ENCODE measurements at places on chromosomes 3 and 15.

- no peak for DNase-seq
These were observed 1137.0 kb downstream of the ROBO2 start for GRCh38 chr3:78176869-78177268.

GRCh38 chr3:123105201-123106189 lies 38.7 kb downstream of the PDIA5 start:
- peak; percentile 56 for DNase-seq

GRCh38 chr15:91422797-91423196 lies 322.7 kb downstream of the SV2B start:
- no peak for DNase-seq

DNA sequence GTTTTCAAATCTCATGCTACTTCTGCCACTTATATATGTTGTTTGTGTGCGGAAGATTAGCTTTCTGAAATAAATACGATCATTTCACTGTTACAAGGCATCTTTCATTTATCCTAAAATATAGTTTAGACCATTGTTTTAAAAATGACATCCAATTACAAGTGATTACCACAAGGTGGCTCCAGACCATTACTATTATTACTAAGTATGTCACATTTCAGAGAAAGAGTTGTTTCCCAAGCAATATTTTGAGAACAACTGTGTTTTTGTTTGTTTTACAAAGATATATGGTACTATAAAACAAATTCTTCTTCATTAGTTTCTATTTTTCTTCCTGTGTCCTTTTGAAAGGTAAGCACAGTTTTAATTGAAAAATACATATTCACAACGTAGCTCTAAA lies 136.0 kb upstream of the RAP2B start:
- DNase-seq: peak; percentile 68

- no peak for DNase-seq
These were observed 205.8 kb downstream of the RYR3 start for GRCh38 chr15:33516563-33516962.

- no peak for DNase-seq
These were observed 19.1 kb upstream of the TBC1D21 start for GRCh38 chr15:73854265-73854664.

- DNase-seq: no peak
These were observed 32.4 kb downstream of the TJP1 start for GRCh38 chr15:29789871-29790270.

GRCh38 chr3:151196434-151196833 lies 6.6 kb downstream of the GPR171 start:
- no peak for DNase-seq

DNA sequence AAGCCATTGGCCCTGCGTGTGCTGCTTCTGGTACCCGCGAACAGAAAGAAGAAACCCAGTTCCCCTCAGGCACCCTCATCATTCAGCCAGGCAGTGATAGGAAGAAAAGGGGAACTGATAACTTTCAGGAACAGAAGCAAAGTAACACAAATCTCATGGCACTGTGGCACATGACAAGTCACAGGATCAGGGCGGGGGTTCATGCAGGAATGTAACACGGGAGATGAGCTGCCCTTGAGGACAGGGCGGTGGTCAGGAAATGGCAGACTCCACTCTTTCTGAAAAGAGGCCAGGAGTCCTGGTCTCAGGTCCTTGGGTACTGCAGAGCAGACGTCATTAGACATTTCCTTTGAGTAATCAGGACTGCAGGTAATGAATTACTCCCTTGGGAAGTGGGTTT lies 95.5 kb downstream of the CCNL1 start:
- no peak for DNase-seq

DNA sequence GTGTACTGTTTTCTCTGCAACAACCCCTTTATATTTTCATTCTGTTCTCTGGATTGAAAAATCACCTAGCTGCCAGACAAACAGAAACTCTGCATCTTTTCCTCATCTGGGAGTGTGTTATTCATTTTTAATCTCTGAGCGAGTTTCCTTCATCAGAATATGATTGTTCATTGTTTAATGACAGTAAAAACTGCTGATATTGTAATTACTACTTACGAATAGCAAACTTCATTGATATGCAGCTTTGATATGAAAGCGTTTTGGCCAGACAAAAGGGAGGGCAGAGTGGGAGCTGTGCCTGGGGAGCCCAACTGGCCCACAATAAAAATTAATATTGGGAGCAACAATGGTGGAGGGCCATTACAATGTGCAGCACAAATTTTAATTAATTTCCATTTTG lies 132.7 kb upstream of the SKOR1 start:
- DNase-seq: no peak

All from NAMALWA (cell line).